ENCODE measurements at places on chromosomes 1 and 21. TPM values are rescaled to one million over a fixed set of nuclear protein-coding genes. Genes with fewer than 3 reads are reported as not detected.

CCDC27 gene
- total RNA-seq: not detected

RNU5D-1 gene
- total RNA-seq: not detected

E2F2 gene
- 16.3 TPM for total RNA-seq

HENMT1 gene
- total RNA-seq: not detected

DNA sequence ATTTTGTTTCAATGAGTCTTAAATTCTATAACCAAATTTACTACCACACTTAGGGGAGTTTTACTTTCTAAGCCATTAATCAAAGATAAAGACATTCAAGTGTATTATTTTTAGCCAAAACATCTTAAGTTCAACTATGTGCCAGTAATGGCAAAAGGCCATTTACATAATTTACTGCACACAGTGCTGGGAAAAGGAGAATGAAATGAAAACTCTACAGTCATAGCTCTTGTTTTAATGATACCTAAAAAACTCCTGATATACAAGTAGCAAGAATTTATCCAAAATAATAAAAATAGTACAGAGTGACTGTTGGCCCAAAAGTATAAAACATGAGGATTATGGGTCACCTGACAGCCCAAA, 42.4 kb upstream of the C1orf198 start:
- no peaks in the 10 kb centered on the region for H3K36me3 ChIP-seq
- no peak overlapping the region for H3K4me3 ChIP-seq
- H3K4me1 ChIP-seq: peaks cover 6% of the 10 kb centered on the region

DNA sequence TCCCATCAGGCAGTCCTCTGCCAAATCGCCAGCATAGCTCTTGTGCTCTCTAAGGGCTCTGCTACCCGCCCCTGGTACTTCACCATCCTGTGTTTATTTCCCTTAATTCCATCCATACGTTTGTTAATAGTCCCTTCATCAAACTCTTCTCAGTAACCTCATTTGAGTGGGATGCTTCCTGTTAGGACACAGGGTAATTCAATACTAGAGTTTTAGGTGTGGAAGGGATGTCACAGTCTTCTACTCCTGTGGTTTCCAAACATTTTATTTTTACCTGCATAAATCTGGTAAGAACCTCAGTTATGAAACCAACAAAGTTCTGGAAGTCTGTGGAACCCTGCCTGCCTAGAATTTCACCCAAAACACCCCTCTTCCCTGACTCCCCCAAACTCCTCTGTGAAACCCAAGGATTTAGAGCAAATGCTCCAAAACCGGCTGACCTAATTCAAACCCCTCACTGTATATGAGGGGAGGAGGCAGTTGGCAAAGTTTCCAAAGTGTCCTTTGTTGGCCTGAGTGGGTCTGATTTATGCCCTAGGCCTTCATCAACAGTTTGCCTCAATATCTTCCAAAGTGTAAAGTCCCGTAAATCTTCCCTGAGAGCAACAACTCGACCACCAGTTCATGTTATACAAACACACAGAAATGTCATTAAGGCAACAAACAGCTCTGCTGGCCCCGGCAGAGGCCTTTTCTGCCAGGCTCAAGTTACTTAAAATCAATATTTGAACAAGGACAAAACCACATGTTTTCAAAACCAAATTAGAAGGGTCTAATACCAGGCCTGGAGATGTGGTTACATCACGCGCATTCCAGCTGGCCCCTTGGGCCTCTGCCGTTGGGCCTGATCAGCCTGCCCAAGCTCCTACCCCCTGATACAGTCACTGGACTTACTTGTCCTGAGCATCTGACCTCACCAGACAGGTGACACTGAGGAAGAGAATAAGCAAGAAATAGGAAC, 82.4 kb upstream of the FGGY start:
- H3K4me3 ChIP-seq: no peak overlapping the region
- H3K36me3 ChIP-seq: no peaks in the 10 kb centered on the region
- no peaks in the 10 kb centered on the region for H3K4me1 ChIP-seq
- no peaks in the 10 kb centered on the region for H3K27me3 ChIP-seq
- no peak for DNase-seq

DNA sequence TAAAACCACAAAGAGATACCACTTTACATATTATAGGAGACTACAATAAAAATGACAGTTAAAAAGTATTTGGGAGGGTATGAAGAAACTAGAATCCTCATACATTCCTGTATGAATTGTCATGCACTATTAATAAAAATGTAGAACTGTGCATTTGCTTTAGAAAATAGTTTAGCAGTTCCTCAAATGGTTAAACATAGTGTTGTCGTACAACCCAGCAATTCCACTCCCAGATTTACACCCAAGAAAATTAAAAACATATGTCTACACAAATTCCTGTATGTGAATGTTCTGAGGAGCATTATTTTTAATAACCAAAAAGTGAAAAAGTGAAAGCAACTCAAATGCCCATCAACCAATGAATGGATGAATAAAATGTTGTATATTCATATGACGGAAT, 23.1 kb upstream of the PDE4B start:
- no peak overlapping the region for H3K4me3 ChIP-seq
- no peaks in the 10 kb centered on the region for H3K36me3 ChIP-seq
- no peaks in the 10 kb centered on the region for H3K4me1 ChIP-seq
- no peak for DNase-seq

DNA sequence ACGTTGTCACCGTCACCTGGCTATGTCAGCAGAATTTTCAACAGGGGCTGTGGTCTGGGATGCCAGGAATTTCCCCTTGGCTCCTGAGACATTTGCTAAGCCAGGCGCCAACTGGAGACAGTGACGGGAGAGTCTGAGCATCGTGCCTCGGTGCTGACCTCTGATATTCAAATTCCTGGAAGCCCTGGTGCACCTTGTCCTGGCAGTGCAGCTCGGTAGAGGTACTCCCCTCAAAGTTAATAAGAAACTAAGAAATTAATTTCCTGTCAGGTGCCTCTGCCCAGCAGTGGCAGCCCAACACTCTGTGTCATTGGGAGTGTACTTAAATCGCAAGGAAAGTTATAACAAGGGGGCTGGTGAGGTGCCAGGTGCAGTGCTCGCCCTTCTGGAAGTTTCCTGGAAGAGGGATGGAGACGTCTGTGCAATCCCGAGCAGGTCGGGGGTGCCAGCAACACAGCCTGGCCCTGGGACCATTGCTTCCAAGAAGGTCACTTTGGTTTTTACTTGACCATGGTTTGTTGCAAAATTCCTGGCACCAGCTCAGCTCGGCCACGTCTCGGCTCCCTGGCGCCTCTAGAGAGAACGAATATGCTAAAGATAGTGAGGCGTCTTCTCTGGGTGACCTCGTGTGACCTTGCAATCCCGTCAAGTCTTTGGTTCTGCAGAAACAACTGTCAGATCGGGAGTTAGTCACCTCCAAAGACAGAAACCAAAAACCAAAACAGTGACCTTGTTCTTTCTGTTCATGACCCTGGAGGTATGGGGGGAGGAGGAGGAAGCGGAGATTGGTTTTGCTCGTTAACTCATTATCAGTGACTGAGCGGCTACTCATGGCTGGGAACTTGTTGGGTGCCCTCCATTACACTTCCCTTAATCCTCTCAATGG, 149.5 kb upstream of the VAMP3 start:
- no peak overlapping the region for H3K27ac ChIP-seq
- no peaks in the 10 kb centered on the region for H3K36me3 ChIP-seq
- no peak overlapping the region for H3K4me3 ChIP-seq
- H3K27me3 ChIP-seq: peaks cover 80% of the 10 kb centered on the region
- H3K4me1 ChIP-seq: no peaks in the 10 kb centered on the region
- DNase-seq: no peak

- no peaks in the 10 kb centered on the region for H3K4me1 ChIP-seq
- no peaks in the 10 kb centered on the region for H3K27me3 ChIP-seq
Observed at GRCh38 chr1:115458426-115459114, 120.5 kb upstream of the NGF start.

GRCh38 chr1:191398551-191398950, 759.7 kb upstream of the RGS18 start:
- no peak overlapping the region for H3K27ac ChIP-seq
- H3K27me3 ChIP-seq: no peaks in the 10 kb centered on the region
- no peaks in the 10 kb centered on the region for H3K4me1 ChIP-seq
- no peaks in the 10 kb centered on the region for H3K36me3 ChIP-seq

DNA sequence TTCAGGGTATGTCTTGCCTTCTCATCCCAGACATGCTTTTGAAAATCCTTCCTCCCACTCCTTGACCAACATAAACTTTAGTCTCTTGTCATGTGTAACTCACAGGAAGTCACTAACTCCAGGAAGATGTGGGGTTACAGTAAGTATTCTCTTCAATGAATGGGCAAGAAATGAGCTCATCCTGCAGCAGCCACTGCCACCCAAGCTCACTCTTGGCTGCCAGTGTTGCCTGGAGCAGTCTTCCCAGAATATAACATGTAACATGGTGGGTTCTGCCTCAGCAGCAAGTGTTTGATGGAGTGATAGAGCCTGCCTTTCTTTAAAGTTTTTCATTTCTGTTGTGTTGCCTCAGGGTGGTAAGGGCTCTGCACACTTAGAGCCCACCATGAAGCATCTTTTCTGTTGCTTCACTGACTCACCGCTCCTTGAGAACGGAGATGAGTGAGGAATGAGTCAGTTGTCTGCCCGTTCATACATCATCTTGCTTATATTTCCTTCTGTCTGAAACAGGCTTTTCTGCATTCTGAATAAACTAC, 187.0 kb downstream of the TPR start:
- no peaks in the 10 kb centered on the region for H3K27me3 ChIP-seq
- peak; percentile 63 for DNase-seq
- H3K27ac ChIP-seq: no peak overlapping the region
- no peaks in the 10 kb centered on the region for H3K36me3 ChIP-seq
- H3K4me3 ChIP-seq: no peak overlapping the region

DNA sequence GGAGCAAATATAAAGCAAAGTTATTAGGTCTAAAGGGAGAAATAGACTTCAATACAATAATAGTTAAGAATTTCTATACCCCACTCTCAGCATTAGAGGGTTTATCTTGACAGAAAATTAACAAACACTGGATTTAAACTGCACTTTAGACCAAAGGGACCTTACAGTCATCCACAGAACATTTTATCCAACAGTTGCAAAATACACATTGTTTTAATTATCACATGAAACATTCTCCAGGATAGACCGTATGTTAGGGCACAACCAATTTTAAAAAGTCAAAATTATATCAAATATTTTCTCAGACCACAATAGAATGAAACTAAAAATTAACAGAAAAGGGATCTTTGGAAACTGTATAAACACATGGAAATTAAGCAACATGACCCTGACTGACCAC, 384.5 kb upstream of the C1orf87 start:
- no peaks in the 10 kb centered on the region for H3K36me3 ChIP-seq
- no peaks in the 10 kb centered on the region for H3K27me3 ChIP-seq
- no peak overlapping the region for H3K27ac ChIP-seq
- H3K4me1 ChIP-seq: no peaks in the 10 kb centered on the region

DNA sequence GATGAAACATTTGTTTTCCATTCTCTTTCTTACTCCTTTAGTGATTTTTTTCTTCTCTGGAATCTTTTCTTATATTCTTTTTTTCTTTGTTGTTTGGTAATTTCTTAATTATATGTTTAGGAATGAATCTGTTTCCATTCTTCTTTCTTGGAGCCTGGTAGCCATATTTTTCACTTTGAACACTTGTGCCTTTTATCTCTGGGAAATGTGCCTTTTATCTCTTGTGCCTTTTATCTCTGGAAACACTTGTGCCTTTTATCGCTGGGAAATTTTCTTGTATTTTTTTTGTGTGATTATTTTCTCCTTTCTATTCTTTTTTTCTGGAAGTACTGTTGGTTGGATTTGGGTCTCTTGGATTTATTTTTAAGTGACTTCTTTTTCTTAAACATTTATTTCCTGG, 118.2 kb downstream of the LEPR start:
- no peaks in the 10 kb centered on the region for H3K27me3 ChIP-seq
- H3K27ac ChIP-seq: no peak overlapping the region
- no peaks in the 10 kb centered on the region for H3K4me1 ChIP-seq
- H3K4me3 ChIP-seq: no peak overlapping the region

GRCh38 chr1:112079446-112079845, 90.0 kb upstream of the KCND3 start:
- H3K36me3 ChIP-seq: no peaks in the 10 kb centered on the region
- DNase-seq: no peak
- no peaks in the 10 kb centered on the region for H3K4me1 ChIP-seq
- no peak overlapping the region for H3K4me3 ChIP-seq
- H3K27me3 ChIP-seq: peaks cover 38% of the 10 kb centered on the region

- H3K4me3 ChIP-seq: no peak overlapping the region
- peaks cover 13% of the 10 kb centered on the region for H3K4me1 ChIP-seq
- no peak overlapping the region for H3K27ac ChIP-seq
Observed at GRCh38 chr1:2376931-2377672, 14.3 kb downstream of the MORN1 start.
